ENCODE measurements at places on chromosomes 6 and 20.

- DNase-seq, result no peak
Observed at GRCh38 chr6:25279748-25280343, 672 bp downstream of the CARMIL1 start.

GRCh38 chr20:4563534-4563933 lies 158.2 kb upstream of the PRND start:
- DNase-seq, result no peak

- no peak for DNase-seq
Observed at GRCh38 chr20:39853636-39854035, 835.4 kb downstream of the MAFB start.

DNA sequence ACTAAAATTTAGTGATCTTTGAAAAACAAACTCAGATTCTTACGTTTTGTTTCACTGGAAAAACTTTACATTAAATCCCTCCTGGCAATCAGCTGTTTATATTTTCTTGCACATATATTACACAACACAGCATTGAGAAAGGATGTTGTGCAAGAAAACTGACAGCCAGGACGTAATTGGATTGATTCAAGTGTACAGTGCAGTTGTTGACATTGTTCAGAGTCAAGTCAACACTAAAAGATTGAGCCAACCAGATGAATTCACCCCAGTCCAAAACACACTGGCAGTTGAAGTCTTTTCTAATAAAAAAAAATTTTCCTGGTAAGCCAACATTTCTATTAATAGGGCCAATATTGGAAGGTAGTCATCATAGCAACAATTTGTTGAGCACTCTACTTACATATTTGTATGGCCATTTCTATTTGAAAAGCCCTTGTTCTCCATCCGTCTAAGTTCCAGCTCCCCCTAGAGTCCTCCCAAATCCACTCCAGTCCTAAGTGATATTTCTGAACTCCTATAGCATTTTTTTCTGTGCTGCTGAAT lies 20.9 kb upstream of the VNN1 start:
- no peak for DNase-seq

GRCh38 chr6:118207947-118208346 lies 300.9 kb downstream of the SLC35F1 start:
- DNase-seq, result no peak

- DNase-seq, result no peak
Observed at GRCh38 chr6:56677559-56677958, 34.9 kb upstream of the DST start.

- no peak for DNase-seq
Observed at GRCh38 chr20:61422636-61423425, 170.8 kb downstream of the CDH4 start.

- DNase-seq, result no peak
Observed at GRCh38 chr6:42124223-42124836, 18.1 kb downstream of the C6orf132 start.

GRCh38 chr20:47704746-47705496 lies 80.4 kb downstream of the SULF2 start:
- DNase-seq, result no peak

DNA sequence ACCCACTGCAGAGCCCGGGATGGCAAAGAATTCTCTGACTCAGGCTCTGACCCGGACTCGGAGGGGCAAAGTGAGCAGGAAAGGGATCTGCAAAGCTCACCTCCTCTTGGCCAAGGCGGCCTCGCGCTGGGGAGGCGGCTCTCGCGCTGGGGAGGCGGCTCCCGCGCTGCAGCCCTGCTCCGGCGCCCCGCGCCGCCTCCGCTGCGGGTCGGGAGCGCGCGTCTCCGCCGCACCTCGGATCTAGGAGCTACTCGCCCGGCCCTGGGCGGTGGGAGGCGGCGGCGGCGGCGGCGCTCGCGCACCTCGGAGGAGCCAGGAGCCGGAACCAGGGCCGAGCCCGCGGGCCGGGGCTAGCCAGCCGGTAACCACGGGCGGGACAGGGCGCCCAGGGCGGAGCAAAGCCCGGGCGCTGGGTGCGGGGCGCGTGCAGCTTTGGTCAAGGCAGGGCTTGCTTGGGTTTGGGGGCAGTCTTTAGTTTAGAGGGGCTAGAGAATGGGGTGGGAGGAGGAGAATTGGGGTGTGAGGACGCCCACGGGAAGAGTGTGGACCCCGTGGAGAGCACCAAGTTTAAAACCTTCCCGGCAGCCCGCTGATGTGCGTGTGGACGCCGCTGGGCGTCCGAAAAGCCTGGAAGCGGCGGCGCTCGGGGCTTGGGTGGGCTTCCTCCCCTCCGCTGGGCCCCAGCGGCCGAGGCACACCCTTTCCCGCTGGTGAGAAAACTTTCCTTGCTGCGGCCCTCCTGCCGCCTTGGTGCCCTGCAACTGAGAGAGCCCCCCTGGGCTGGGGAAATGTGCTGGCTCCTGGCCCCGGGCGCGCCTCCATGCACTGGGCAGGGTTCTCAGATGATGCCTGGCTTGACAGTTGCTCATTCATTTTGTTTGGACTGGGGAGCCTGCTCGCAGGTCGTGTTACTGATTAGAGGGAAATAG lies at the start of gene MRAP2:
Gene MRAP2 (plus strand): TSS at position 250 of the 929 bp plus-strand sequence. CDS start 21,547 bp downstream, outside the sequence.
- no peak for DNase-seq

DNA sequence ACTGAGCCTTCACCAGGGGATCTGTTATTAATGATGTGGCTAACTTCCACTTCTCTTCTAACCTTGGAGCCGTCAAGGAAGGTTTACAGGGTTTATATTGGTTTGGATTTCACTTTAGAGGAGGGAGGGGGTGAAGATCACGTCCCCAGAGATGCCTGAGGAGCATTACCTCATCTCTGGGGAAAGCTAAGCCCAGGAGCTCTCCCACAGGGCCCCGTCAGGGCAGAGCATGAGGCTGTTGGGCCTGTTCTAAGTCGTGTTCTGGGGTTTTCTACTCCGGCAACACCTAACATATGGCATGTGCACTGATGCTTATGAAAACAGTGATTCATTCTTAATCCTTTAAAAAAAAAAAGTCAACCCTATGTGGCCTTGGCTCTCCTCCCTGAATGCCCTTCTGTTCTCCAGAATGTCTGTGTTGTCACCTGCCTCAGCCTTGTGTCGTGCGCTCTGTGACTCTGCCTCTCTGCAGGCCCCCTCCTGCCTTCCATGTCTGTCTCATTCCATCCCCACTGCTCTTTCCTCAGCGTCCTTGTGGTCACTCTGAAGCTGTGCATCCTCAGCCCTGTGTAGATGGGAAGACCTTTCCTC lies 97.4 kb upstream of the JARID2 start:
- DNase-seq, result peak; percentile 41

DNA sequence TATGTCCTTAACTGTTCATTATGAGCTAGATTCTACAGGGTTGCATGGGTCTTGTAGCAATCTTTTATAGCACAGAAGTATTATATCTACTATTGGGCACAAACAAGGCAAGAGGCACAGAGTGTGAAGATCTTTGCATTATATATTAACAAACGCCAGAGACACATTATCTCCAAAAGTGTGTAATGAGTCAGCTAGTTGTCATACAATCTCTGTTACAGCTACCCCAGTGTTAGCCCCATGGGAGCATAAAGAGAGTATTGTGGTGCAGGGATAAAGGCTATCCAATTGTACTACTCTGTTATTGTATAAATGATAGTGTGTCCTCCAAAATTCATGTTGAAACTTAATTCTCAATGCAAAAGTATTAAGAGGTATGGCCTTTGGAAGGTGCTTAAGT lies 148.4 kb upstream of the RIMS1 start:
- DNase-seq, result no peak

DNA sequence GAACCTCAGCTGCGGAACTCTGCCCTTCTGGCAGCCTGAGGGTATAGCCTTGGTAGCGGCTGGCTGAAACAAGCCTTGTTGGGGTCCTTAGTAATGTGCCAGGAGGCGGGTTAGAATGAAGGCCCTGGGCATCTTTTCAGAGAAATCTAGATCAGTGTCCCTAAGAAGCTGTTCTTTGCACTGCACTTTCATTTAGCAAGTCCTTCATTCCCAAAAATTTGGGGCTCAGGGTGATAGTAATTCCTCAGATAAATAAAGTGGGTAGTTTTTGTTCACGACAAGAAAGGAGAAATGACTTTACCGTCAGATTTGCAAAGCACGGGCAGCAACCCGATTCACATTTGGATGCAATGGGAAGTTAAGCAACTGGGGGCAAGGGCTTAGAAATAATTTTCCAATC lies 3.2 kb downstream of the INSM1 start:
- DNase-seq, result no peak

GRCh38 chr20:17895641-17896171 lies 72.9 kb downstream of the SNX5 start:
- no peak for DNase-seq

GRCh38 chr20:32752458-32753250 lies 9.4 kb upstream of the COMMD7 start:
- no peak for DNase-seq

DNA sequence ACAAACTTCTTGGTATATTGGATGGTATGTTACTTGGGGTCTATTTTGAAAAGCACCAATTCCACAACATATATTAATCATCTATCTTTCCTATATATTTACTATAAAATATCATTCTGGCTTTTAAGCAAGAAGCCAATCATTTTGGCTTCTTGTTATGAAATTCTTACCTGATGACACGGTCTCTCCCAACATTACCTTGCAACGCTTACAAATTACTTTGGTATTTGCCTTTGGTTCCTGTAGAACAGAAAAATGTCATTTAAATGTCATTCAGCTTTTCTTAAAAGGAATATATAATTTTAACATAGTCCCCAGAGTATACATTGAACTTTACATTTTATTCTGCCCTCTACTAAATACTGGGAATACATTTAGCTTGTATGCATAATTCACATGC lies 27.4 kb downstream of the UBE3D start:
- no peak for DNase-seq

GRCh38 chr6:13978102-13978640 lies 53.4 kb downstream of the RNF182 start:
- DNase-seq, result no peak

- peak; percentile 75 for DNase-seq
Observed at GRCh38 chr6:155188707-155189496, 74.9 kb upstream of the CLDN20 start.

All from brain pericyte (primary cell).